ENCODE measurements at places on chromosomes 5 and 9. TPM values are rescaled to one million over a fixed set of nuclear protein-coding genes. Genes with fewer than 3 reads are reported as not detected.

Gene LCN10
- not detected for total RNA-seq

Gene AGPAT2
- total RNA-seq = 70.5 TPM

Gene ERCC6L2
- 55.4 TPM for total RNA-seq

Gene SPIN1
- 154 TPM for total RNA-seq

Gene CPLANE1
- total RNA-seq = 31.6 TPM

Gene DMRT3
- not detected for total RNA-seq

Gene TMEM252
- 0.20 TPM for total RNA-seq

Gene PITX1
- 0.55 TPM for total RNA-seq

Gene GRXCR2
- total RNA-seq = not detected

Gene ROR2
- 4.4 TPM for total RNA-seq

Gene FXN
- 2.4 TPM for total RNA-seq

Gene SNAPC4
- total RNA-seq = 15.5 TPM

Gene THBS4
- 0.87 TPM for total RNA-seq

Gene TOR2A
- total RNA-seq = 3.3 TPM
